Stimulated activated CD4-positive, alpha-beta T cell treated with anti-CD3 and anti-CD28 coated beads, Interleukin-1b, Interleukin-23, amount 100 ng/mL, for 1 hour (primary cell): ENCODE measurements at places on chromosomes 2 and 18.

DNA sequence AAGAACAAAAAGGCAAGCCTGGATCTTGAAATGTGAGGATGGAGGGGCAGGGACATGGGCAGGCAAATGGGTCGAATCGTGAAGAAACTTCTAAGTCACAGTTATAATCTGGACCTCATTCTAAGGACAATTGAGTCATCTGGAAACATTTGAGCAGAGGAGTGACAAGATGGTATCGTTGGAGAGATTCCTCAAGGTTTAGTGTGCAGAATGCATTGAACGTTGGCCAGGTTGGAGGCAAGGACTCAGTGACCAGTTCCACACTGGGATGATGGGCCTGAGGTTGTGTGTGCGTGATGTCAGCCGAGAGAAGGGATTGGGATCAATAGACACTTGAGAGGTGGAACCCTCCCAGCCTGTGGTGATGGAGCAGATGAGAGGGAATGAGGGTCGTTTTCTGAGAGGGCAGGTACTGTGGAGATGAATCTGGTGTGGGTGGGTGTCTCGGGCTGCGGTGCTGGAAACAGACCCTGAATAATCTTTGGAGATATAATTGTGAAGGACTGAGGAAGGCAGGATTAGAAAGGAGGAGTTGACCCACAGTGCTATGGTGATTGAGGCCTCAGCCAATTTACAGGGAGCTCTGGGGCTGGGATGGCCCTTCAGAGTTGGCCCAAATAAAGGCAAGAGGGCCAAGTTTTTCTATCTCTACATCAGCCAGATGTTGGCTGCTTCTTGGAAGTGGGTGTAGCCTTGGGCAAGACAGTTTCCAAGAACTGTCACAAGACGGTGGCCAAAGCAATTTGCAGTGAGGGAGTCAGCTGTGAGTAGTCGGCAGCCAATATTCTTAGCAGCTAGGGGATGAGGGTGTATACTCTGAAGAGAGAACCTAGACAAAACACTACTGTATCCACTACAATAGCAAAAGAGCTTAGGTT, 5.8 kb upstream of the ZNF532 start:
- DNase-seq: no peak

DNA sequence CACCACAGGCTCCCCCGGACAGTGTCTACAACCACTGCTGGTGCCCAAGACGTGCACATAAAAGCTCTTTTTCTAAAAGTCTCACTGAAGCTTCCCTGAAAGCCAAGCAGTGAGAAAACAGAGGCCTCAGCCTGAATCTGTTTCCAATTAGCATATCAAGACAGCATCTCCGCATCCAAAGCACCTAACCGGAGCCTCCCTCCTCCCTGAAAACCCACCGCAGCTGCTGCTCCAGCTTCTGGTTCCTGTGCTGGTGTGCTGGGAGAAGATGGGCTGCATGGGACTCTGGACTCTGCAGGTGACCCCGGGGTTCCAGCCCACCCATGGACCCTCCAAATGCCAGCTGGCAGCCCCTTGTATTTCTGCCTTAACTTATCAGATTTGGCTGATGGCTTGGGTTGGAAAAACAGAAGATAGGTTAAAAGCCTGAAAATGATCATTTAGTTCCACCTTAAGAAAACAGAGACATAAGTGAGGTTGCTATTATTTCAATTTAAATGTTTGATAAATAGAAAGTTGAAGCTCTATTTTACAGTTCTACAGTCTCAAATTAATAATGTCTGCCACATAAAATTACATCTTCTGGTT, 103.3 kb downstream of the TMEM18 start:
- no peak for DNase-seq

DNA sequence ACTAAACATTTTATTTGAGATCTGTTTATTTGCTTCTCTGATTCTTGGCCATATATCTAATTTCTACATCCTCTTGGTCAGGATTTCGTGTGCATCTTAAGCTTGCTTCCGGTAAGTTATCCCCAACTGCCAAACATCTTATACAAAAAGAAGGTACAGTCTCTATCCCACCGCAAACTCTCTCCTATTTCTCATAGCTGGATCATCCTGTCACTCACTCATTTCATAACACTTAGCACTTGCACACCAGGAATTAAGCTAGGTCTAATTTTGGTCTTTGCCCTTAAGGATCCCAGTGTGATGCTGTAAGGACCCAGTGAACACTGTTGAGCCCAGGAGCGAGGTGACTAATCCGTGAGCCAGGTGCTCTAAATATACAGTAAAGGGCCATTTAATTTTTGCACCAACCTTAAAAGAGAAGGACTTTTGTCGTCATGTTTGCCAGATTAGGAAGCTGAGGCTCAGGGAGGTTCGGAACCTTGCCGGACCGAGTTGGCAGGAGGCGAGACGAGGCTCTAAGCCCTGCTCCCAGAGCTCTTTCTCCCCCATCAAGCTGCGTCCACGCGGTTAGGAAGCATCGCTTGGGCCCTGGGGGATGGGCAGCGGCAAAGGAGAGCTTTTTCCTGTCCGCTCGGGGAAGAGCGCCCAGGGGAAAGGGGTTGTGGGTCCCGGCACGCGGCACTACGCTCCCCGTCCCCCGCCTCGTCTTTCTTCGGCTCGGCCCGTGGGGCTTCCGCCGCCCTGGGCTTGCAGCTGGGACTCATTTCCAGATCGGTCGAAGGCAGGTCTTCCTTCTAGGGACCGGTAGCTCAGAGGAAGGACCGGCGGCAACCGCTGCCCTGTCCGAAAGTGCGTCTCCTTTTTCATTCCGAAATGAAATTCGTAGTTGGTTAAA, 4.1 kb upstream of the ITPRIPL1 start:
- DNase-seq: no peak

- no peak for DNase-seq
These were observed 1105.8 kb upstream of the NXPH2 start for GRCh38 chr2:139885921-139886498.

GRCh38 chr2:158560259-158560658, 103.5 kb downstream of the PKP4 start:
- no peak for DNase-seq
